ENCODE measurements at places on chromosomes 12 and 14.
A peak's percentile ranks its signal among the peaks of the same experiment; 100 is the strongest.

DNA sequence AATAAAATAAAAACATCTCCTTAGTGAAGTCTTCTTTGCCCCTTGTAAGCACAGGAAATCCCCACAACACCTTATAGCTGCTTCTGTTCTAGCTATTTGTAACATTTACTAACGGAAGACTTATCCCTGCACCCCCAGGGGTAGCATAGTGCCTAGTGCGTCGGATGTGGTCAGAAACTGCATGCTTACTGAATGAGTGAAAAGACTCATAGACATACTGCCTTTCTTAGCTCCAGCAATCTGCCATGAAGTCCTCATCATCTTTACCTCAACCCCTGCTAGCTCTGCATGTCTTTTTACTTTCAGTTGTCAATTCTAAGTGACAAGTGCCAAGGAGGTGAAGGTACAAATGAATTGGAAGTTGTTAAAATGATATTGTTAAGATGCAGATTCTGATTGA is 12.9 kb downstream of the RIOX1 start:
- DNase-seq: no peak

DNA sequence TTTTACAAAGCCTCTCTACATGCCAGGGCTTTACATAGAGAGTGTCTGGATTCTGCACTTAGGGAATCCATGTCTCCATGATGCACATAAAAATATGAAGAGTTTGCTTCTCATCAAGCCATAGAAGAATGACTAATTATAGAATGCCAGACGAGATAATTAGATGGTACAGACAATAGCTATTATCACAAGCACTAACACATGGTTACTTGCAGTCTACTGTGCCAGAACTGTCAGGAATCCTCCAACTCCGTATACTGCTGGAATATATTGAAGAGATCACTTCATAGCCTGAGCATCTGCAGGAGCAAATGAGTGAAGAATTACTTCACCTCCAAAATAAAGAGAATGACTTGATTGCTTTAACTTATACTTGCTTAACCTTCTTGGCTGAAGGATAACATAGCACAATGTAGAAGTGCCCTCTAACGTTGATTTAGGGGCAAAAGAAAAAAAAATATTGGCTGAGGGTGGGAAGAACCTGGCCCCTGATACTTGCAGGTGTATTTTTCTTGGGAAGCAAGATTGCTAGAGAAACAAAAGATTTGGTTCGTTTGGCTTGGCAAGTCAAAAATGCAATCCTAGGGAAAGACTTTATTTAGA is 272.8 kb upstream of the FAR2 start:
- DNase-seq: no peak

DNA sequence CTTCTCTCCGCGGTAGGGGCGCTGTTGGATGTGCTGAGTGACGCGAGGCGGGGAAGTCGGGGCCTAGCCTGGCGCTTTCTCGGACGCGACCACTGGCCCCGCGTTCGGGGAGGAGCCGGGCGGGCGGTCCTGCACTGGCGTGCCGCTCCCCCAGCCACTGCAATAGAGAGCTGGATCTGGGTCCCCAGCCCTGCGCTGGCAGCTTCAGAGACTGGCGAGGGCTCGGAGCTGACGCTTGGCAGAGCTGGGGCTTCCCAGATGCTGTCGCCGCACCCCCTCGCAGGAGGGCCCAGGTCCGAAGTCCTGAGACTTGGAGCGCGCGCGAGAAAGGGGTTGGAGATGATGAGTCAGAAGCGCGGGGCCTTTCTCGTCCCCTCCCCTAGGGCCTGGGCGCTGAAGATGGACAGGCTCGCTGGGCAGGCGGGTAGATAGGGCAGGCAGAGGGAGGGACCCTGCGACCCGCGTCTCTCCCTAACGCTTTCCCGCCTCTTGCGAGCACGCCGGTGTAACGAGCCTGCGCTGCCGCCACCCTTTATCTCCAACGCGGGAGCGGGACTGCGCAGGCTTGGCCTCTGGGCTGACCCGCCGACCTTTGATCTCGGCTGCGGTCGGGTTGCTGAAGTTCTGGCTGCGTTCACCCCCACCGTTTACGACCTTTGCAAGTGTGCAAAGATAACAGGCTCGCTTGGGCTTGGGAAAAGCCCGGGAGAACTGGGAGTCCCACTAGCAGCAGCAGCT is 3.0 kb downstream of the TMEM253 start:
- peak; percentile 94 for DNase-seq

GRCh38 chr14:49769581-49770211 is 1.7 kb downstream of the KLHDC2 start:
- no peak for DNase-seq

GRCh38 chr12:76189851-76190250 is 105.4 kb upstream of the NAP1L1 start:
- DNase-seq: no peak

DNA sequence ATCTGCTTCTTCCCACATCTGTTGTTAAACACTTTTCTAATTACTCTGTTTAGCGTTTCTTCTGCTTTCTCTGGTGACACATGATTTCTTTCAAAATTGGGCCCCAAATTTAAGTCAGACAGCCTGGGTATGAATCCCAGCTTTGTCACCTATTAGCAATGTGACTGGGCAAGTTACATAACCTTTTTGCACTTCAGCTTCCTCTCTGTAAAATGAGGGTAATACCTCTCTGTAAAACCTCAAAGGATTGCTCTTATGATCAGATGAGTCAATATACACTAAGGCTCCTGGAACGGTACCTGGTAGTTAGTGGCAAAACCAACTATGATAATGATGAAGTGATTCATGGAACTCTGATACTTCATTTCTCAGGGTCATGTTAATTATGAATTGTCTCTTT is 33.0 kb downstream of the E2F7 start:
- DNase-seq: no peak

All from hypothalamus (tissue), 51 donors.